ENCODE measurements at places on chromosomes 5 and 9. TPM values are rescaled to one million over a fixed set of nuclear protein-coding genes. Genes with fewer than 3 reads are reported as not detected.

The NMUR2 gene
- not detected for total RNA-seq

The FREM1 gene
- 0.85 TPM for total RNA-seq

The PPP3R2 gene
- not detected for total RNA-seq

The SLC28A3 gene
- not detected for total RNA-seq

The C5orf34 gene
- 24.8 TPM for total RNA-seq

DNA sequence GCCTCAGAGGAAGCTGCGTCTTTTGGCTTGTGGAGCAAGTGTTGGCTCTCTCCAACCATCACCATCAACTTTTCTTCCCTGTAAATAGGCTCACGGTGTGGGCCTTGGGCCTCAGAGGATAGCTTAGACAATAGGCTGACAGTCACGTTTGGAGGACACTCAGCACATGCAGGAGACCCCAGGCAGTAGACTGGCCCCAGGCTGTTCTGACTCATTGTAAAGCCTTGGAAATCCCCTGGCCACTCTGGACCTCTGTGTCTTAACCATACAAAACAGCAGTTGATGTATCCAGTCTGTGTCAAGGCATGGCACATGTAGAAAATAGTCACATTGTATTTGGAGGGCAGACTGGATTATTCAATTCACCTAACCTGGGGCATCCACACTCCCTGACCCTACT, 18.6 kb downstream of the CD74 start:
- no peak for DNase-seq

DNA sequence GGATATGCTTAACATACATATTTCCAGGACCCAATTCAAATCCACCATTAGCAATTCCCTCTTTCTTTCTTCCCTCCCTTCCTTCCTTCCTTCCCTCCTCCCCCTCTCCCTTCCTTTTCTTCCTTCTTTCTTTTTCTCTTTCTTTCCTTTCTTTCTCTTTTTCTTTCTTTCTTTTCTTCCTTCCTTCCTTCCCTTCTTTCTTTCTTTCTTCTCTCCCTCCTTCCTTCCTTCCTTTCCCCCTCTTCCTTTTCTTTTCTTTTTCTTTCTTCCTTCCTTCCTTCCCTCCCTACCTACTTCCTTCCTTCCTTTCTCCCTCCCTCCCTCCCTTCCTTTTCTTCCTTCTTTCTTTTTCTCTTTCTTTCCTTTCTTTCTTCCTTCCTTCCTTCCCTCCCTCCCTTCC, 332.0 kb downstream of the TMEM161B start:
- DNase-seq = no peak

DNA sequence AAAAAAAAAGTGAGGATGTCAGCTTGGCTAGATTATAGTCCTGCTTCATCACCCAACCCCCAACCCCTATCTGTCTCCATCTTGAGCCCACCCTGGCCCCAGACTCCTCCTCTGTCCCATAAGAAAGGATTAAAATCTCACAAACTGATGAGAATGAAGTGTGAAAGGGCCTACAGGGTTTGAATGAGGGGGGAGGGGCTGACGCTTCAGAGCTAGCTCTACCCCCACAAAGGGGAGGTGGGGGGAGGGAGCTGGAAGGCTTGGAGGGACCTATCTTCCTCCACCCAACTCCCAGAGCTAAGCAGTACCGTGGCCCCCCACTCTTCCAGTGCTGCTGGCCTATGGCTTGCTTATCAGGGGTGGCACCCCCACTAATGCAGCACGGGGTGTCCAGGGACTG, 43.7 kb upstream of the HAND1 start:
- peak; percentile 62 for DNase-seq

DNA sequence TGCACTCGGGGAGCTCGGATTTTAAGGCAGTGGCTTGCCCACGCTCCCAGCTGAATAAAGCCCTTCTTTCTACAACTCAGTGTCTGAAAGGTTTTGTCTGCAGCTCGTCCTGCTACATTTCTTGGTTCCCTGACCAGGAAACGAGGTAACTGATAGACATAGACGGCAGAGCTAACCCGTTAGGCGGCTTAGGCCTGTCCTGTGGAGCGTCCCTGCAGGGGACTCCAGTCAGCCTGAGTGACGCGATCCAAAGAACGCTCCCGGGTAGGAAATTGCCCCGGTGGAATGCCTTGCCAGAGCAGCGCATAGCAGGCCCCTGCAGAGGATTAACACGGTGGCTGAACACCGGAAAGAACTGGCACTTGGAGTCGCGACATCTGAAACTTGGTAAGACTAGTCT, 1.8 kb upstream of the SELENOP start:
- DNase-seq = peak; percentile 40

DNA sequence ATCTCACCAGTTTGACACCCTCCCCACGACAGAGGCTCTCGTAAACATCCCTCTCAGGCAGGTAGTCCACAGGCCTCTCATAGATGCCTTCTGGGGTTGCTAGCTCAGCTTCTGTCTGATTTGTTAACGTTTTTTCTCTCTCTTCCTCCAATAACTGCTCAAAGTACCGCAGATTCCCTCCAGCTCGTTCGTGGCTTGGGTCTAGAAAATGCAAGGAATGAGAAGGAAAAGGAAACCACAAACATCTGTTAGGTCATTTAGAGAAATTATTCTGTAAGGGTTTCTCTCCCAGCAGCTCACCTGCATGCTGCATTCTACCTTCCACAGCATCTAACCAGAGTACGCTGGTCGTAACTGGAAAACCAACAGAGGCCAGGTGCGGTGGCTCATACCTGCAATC, 18.5 kb downstream of the P4HA2 start:
- no peak for DNase-seq

DNA sequence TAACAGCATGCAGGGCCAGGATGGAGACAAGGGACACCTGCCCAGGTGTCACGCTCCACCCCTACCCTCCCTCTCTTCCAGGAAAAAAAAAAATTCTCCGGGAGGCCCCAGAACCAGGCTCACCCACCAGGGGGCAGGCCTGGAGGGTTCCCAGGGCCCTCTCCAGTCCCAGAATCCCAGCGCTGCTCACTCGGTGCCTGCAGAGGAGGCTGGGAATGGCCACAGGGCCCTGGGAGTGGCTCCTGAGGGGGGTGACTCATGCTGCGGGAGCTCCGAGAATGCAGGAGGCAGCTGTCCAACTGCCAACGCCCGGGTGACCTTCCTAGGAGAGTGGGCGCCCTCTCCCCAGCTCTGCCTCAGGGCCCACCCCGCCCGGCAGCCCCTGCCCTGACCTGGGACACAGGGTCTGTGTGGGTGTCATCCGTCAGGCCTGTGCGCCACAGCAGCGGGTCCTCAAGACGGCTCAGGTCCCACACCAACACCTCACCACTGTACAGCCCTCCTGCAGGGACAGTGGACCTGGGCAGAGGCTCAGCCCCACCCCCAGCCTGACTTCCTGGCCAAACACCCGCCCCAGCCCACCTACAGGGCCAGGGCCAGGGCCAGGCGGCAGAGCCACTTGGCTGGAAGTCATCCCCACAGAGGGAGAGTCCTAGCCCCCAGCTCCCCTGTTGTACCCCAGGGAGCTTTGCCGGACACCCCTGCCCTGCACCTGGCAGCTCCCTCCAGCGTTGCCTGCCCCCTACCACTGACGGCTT, 21.2 kb downstream of the DYNC2I2 start:
- DNase-seq = peak; percentile 95

Data from H7 (cell line).